Stimulated activated CD4-positive, alpha-beta T cell treated with anti-CD3 and anti-CD28 coated beads, Interleukin-1b, Interleukin-23, amount 100 ng/mL, for 48 hours (primary cell): ENCODE measurements at places on chromosomes 4 and X.

GRCh38 chrX:71253253-71254091 lies 468 bp downstream of the ZMYM3 start:
- DNase-seq, result peak; percentile 27

GRCh38 chr4:82069883-82070638 lies 303.7 kb downstream of the HNRNPD start:
- no peak for DNase-seq

GRCh38 chrX:104459796-104460195 lies 106.2 kb upstream of the IL1RAPL2 start:
- no peak for DNase-seq

DNA sequence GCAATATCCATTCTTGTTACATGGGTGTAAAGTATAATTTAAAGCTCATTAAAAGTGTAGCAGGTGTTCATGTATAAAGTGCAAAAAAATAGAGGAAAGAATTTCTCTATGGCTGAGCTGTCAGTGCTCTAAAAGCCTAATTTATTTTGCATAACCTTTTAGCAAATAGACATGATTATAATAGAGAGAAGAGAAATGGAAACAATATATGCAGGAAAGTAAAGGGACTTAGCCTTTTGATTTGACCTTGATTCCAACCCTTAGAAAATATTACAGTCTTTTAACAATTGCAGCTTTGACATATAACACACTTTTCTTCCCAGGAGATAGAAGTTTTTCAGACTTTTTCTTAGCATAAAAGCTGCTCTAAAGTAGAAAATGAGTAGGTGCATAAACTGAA lies 978.3 kb downstream of the PCDH18 start:
- no peak for DNase-seq

DNA sequence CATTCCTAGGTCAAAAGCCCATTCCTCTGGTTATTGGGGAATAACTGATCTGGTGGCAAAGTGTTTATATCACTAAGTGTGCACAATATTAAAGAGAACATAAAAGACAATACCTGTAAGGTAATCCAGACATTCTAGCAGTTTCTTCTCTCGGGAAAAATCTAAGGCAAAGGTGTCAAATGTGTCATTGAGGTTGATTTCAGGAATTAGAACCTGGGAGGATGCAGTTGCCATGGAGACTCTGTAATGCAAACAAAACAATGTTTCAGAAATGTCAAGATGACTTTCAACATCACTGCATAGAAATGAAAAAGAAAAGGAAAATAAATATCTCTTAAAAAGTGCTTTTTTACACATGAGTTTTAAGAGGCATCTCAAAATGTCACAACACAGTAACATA lies 145.9 kb downstream of the MID1 start:
- no peak for DNase-seq

DNA sequence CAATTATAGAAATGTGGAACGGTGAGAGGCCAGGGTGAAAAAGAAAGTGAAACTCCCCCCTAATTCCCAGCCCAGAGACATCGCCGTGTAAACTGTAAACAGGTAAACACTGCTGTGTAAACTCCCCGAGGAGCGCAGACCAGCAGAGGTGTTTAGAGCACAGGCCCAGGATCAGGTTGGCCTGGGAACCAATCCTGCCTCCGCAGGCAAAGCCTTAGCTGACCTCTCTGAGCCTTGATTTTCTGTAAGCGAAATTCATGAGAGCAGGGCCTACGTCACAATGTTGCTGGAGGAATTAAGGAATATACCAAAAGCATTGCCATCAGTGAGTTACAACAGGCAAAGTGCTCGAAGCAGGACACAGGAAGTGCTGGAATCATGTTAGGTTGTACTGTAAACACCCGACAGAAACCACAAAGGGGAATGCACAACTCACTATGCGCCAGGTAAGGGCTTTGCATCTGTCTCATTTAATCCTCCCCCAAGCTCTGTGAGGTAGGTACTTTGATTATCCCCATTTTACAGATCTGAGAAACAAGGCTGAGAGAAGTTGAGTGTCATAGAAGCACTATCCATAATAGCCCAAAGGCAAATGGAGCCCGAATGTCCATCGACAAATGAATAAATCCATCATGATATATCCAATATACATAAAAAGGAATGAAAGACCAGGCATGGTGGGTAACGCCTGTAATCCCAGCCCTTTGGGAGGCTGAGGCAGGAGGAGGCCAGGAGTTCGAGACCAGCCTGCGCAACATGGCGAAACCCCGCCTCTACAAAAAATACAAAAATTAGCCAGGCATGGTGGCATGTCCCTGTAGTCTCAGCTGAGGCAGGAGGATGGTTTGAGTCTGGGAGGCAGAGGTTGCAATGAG lies 30.7 kb upstream of the KIAA0232 start:
- DNase-seq, result no peak

DNA sequence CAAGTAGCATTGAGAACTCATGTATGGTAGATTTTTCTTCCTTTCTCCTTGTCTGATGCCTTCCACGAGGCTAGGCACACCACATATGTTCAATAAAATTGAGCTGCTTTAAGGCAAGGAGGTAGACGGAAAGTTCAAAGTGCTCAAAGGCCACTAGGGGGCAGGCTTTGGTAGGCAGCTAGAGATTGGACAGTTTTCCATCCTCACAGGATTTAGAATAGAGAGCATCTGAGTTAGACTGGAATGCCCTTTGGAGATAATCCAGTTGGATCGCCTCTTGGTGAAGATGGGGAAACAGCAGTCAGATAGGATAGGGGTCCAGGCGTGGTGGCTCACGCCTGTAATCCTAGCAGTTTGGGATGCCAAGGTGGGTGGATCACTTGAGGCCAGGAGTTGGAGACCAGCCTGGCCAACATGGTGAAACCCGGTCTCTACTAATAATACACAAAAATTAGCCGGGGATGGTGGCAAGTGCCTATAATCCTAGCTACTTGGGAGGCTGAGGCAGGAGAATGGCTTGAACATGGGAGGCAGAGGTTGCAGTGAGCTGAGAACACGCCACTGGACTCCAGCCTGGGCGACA lies 30.4 kb downstream of the ELF4 start:
- peak; percentile 50 for DNase-seq

GRCh38 chr4:137300776-137301175 lies 231.5 kb downstream of the PCDH18 start:
- no peak for DNase-seq

- DNase-seq, result no peak
These were observed 244.0 kb upstream of the SFRP2 start for GRCh38 chr4:154032914-154033313.

DNA sequence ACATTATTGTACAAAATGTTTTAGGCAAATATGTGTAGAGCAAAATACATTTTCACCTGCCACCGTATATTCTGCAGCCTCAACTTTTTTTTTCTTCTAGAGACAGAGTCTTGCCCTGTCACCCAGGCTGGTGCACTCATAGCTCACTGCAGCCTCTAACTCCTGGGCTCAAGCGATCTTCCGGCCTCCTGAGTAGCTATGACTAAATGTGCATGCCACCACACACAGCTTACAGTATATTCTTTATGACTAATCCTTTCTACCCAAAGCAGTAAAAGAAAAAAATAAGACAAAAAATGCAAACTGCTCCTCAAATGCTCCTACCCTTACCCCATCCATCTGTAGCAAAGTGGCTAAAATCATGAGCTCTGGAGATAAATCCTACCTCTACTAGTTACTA lies 426.3 kb downstream of the KCNIP4 start:
- DNase-seq, result no peak

DNA sequence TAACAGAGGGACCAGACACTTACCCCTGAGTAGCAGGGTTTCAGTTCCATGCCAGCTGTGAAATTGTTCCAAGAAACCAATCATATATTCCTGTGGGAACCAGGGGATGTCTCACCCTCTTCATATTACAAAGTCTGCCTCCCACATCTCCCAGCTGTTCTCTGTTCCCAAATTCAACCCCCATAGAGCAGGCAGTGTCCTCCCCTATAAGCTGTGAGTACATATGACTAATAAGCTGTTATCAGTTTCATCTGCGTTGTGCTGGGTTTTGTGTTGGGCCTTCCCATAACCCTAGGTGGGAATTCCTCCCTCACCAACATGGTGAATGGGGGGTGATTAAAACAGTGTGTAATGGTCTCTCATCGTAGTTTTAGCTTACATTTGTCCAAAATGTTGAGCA lies 41.0 kb downstream of the CEP44 start:
- no peak for DNase-seq

- DNase-seq, result peak; percentile 5
These were observed 67.9 kb downstream of the PPP3CA start for GRCh38 chr4:101279377-101279871.

DNA sequence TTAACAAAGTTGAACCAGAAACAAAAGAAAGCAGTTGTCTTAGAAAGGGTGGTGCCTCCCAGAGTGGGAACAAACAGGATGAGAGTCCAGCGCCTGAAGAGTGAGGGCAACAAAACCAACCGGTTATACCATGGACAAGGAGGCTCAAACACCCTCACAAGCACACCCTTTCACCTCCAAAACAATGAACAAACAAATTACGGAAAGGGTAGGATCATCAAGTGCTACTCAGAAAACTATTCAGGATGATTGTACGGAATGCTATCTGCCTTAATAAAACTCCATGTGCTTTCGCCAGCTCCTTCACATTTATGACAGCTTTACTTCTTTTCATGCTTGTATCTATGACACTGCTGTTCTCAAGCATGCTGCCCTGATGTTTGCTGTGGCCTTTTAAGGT lies 26.8 kb downstream of the SLC39A8 start:
- DNase-seq, result no peak

DNA sequence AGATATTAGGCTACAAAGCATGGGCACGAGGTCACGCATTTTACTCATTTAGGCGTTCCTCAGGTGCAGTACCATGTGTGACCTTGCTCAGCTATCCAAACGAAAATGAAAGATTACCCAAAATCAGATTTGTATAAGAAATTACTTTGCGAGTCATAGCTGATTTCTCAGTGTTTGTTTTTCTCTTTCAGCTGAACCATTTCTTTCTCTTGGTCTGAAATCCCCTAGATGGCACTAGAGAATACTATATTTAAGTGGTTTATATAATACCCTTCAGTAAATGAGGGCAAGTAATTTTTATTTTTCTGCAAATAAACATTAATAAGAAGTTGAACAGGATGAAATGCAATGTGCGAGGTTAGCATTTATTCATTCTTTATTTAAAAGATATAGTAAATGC lies 496.6 kb downstream of the STIM2 start:
- DNase-seq, result no peak

DNA sequence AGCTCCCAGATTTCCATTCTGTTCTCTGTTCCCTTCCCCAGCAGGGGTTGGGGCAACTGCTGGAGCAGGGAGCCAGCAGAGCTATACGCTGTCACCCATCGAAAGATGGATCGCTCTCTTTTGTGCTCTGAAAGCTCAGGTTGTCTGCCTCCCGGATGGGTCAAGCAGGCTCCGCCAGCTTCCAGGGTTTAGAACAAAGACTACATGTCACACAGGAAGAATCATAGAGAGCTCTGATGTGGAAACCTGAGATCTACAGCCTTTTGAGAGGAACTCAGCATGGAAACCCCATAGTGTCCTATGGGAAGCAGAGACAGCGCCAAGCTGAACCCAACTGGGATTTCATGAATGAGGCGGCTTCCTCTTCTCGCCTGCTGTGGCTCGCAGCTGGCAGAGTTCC lies 205.4 kb downstream of the HS3ST1 start:
- no peak for DNase-seq

- no peak for DNase-seq
These were observed 165.1 kb upstream of the POF1B start for GRCh38 chrX:85544609-85545008.

DNA sequence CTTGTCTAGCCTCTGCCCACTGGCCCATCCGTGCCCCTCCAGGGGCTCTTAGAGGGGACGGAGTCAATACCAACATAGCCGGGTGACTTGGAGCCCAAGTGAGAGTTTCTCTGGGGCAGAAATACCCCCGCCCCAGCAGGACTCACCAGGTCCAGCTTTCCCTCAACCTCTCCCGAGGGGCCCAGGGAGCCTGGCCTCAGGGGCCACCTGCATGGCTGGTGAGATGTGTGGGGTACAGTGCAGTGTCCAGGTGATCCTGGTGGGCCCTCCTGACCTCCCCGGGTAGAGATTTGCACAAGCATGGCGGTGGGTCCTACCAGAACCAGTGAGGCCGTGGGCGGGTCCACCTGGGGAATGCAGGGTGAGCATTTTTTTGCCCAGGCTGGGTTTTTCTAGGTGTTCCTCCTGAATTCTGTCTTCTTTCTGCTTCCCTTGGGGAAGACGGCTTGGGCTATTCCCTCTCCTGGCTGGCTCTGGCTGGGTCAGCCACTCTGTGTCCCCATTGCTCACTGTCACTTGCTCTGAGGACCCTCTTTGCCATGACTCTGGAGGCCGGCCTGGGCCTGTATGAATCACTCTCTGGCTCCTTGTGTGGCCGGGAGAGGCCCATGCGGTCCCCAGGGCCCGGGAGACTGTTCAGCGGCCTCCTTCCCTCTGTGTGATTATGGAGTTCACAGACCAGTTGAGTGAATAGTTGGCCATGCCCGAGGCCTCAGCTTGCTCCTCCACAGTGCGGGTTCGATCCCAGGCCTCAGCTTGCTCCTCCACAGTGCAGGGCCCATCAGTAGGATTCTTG lies 71.0 kb upstream of the NKX1-1 start:
- DNase-seq, result no peak

DNA sequence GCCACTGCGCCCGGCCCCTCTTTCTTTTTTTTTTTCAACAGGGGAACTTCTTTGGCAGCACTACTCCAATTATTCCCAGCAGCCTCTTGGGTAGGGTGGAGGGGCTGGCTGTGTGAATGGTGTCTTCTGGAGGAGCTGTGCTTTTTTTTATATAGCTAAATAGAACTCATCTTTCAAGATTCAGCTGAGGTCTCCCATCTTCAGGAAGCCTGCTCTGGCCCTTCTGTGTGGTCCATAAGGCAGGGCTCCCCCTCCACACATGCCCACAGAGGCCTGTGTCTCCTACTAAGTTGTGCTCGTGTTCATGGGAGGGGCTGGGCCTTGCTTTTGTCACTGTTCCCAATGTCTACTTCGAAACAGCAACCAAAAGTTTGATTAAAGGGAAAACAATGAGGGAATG lies 116.8 kb downstream of the AFAP1 start:
- no peak for DNase-seq

GRCh38 chr4:183765251-183765911 lies 106.3 kb downstream of the TRAPPC11 start:
- no peak for DNase-seq

DNA sequence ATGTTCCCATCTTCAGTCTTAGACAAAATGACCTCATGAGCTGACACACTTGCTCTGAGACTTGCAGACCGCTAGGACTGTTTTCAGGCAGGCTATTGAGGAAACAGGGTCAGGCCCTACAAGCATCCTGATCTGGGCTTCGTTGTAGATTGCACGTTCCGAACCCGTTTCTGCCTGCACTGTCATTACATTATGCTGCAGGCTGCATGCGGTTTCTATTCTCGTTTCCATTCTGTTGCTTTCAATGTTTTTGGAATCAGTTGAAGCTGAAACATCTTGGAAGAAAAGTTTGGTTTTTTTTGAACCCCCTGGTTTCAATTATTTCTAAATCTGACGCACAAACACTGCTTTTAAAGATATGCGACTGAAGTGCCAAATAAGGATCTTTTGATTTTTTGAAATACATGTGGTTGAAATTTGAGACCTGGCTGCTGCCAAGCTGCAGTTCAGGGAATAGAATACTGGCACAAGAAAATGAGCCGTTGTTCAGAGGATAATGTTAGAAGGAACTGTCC lies 716.1 kb upstream of the INTU start:
- DNase-seq, result no peak

GRCh38 chr4:127604949-127605709 lies 27.6 kb upstream of the INTU start:
- no peak for DNase-seq

- DNase-seq, result no peak
These were observed 334.5 kb upstream of the SLC7A11 start for GRCh38 chr4:138576684-138577083.
